ENCODE measurements at places on chromosomes 12 and 14.

DNA sequence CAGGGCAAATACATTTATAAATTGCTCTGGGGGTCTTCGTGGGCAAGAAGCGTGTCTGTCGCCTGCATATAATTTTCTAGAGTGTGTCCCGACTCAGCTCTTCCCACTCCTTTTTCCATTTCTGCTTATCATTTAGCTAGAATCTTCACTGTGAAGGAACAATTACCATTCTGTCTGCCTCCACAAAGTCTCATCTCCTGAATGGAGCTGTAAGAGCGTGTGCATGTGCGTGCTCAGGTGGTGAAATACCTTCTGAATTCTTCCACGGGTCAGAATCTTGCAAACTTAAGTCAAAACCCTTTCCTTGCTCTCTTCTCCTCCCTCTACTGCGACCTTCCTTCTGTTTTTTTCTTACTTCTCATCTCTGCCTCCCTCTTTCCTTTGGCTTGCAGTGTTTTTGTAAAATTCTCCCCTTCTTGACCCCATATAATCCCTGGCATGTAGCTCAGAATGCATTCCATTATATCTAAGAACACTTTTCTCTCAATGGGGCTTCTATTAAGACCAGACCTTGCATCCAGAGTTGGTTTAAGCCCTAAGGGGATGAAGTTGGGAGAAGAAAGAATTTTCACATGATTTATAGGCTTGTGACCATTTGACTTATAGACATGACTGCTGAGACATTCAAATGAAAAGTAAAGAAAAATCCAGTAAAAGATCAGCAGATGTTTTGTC lies 25.0 kb upstream of the GSG1 start:
- DNase-seq = no peak

GRCh38 chr12:113221997-113222729 lies 899 bp downstream of the TPCN1 start:
- no peak for DNase-seq

- DNase-seq = no peak
Measured at GRCh38 chr14:104634886-104635570, 30.5 kb upstream of the TMEM179 start.

DNA sequence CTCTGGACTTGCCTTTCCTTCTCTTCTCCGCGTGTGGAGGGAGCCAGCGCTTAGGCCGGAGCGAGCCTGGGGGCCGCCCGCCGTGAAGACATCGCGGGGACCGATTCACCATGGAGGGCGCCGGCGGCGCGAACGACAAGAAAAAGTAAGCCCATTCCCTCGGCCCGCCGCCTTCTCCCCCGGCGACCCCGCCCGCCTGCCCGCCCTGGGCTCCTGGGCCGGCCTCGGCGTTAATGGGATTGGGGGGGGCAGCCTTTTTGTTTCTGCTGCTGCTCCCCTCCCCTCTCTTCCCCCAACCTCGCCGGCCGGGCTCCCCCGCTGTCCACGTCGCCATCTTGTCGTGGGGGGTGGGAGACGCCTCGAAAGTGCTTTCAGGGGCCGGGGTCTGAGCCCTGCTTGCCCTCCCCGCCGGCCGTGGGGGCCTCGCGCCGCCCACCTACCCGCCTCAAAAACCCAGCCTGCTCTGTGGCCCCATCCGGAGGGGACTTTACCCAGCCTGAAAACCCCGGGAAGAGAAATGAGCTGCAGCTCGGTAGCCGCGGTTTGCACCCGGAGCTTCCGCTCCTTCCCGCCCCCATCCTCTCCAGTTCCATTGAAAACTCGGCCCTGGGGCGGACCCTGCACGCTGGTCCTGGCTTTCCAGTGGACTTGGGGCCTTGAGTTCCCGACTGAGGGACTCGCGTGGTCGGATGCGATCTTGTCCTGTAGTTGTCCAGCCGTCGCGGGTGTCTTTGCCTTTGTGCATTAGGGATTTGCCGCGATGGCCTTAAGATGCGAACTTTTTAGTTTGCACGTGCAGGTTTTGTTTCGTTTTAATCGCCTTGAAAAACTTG lies 598 bp downstream of the HIF1A start:
- DNase-seq = peak; percentile 73

GRCh38 chr14:58541633-58542022 lies 96.1 kb upstream of the DACT1 start:
- no peak for DNase-seq
